G401 (cell line): ENCODE measurements at places on chromosomes 3 and 15. TPM values are rescaled to one million over a fixed set of nuclear protein-coding genes. Genes with fewer than 3 reads are reported as not detected.

Gene RAB11A
- 280 and 333 TPM in 2 replicates for total RNA-seq

DNA sequence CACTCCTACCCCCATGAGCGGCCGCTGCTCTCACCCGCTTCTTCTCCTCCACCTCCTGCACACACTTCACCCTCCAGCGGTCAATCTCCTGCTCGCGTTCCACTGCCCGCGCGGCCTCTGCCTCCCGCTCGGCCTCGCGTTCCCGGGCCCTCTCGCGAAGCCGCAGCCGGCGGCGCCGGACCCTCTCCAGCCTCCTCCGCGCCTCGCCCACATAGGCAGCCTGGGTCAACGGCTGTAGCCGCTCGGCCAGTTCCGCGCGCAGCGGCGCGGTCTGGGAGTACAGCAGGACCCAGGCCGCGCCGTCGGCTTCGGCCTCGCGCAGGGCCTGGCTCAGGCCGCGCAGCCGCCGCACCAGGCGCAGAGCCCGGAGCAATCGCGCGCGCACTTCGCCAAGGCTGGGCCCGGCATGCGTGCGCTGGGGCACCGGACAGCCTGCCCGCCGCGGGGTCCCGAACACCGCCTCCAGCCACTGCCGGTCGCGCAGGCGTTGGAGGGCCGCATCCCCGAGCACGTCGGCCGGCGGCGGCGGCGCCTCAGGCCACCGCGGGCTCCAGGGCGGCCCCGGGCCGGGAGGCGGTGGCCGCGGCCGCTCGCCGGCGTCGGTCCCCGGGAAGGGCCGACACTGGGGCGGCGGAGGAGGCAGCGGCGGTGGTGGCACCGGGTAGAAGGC, 595 bp downstream of the PDCD7 start:
- DNase-seq = peak; percentile 26

Gene CNTN4
- total RNA-seq = not detected in 2 replicates

GRCh38 chr3:69426291-69426966, 40.5 kb upstream of the FRMD4B start:
- no peak for DNase-seq

GRCh38 chr3:66604481-66604880, 103.7 kb upstream of the LRIG1 start:
- no peak for DNase-seq

DNA sequence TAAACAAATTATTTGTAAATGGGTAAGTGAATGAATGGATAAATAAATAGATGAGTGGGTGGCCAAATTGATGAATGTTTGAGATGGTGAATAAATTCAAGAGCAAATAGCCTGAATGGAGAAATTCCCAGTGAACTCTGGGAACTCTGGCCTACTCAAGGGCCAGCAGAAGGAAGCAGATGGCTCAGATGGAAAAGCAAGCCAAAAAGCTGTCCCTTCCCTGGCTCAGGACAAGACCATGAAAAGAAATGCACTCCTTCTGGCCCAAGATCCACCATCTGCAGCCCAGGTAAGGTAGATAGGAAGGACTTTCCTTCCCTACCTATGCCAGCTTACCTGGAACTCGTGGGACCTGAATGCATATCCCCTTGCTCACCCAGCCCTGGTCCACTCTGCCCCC, 37.6 kb upstream of the CLDN18 start:
- peak; percentile 88 for DNase-seq

- DNase-seq = no peak
These were observed 46.9 kb downstream of the KY start for GRCh38 chr3:134603956-134604355.

DNA sequence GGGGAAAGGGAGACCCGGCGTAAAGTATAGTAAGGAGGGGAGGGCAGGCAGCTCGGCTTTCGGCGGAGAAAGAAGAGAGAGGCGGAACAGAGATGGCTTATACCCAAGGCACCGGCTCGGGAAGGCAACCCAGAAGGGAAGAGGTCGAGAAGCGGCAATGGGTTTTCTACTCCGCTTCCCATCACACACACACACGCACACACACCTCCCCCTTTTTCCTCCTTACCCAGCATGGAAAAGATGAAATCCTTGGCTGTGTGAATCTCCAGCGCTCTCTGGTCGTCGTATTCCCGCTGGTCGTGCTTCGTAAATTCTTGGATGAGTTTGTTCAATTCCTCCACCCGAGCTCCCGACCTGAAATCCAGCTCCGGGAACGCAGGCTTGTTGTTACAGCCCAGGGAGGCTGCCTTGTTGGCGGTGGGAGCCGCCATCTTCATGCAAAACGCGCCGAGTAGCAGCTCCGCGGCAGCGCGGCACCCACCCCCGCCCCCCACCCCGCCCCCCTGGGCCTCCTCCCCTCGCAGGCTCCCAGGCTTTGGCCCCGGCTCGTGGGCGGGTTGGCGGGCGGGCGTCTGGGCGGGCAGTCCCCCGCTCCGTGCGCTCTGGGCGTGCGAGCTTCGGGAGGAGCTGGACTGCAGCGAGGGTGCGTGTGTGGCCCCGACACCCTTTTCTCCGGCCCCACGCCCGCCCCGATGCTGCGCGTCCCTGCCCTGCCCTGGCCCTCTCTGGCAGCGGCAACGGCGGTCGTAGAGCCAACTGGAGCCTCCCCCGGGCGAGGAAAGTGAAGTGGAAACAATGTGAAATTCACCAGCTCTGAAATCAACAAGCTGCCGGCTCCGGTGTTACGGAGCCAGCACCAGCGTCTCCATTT, at the start of gene MB21D2:
MB21D2 (minus strand) TSS at position 453 of the 871 bp plus-strand sequence; CDS start at position 437, 16 bp downstream.
- DNase-seq = peak; percentile 91

Gene CELF6
- 0.07 and 0.18 TPM in 2 replicates for total RNA-seq

DNA sequence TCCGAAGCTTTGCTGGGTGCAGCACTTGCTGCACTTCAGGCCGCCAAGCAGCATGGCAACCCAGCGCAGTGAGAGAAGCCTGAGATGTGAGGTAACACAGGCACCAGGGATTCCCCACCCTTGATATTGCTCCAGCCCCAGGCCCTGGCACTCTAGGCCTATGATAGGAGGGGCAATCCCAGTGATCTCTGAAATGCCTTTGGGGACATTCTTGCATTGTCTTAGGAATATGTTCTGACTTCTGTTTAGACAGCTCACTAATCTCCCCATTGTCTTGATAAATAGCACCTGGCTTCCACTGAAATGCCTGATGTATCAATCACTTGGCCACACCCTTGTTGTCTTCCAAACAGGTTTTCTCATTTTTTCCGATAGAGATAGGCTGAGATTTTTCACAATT, 102.8 kb downstream of the SOX14 start:
- DNase-seq = no peak

GRCh38 chr3:42210726-42211125, 55.3 kb downstream of the CCK start:
- DNase-seq = no peak

- no peak for DNase-seq
These were observed 15.2 kb upstream of the C3orf49 start for GRCh38 chr3:63803911-63804310.

Gene STAC
- not detected in 2 replicates for total RNA-seq

DNA sequence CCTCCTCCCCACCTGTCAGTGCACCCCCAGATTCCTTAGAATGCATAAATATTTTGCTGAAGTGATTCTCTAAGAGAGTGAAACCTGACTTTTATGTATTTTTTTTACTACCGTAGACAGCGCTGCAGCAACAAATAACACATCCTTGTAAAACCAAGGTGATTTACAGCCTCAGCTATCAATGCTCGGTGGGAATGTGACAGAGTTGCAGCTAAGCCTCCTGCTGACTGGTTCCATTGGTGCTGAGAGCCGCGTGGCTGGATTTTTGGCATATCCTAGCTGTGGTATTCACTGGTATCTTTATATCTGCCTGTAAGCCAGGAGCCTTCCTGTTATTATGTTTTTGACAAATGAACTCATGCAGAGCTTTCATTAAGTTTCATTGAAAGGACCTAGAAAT, 11.0 kb downstream of the FGD5 start:
- no peak for DNase-seq
